NK-92 treated with Interleukin-12 subunit alpha and Interleukin-12 subunit beta, amount 100 ng/mL, for 24 hours (cell line): ENCODE measurements at places on chromosomes 7 and 10.

GRCh38 chr7:129225931-129226572, 1.2 kb downstream of the AHCYL2 start:
- no peak for DNase-seq

DNA sequence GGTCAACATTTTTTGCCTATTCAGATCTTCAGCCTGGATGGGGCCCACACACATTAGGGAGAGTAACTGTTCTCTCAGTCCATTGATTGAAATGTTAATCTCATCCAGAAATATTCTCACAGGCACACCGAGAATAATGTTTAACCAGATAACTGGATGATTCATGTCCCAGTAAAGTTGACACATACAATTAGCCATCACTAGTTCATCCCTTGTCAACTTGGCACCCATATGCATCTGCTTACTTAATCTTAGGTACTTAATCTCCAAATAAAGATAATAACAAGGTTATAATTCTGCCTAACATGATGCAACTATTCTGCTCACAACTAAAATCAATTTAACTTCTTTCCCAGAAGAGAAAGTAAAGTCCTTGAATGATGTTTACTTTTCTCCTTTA, 502.6 kb downstream of the ADRA2A start:
- no peak for DNase-seq

- no peak for DNase-seq
Observed at GRCh38 chr7:70719125-70719524, 412.8 kb upstream of the GALNT17 start.

GRCh38 chr10:88379575-88379974, 203.5 kb downstream of the RNLS start:
- no peak for DNase-seq

- no peak for DNase-seq
Observed at GRCh38 chr10:58796242-58796641, 283.6 kb downstream of the BICC1 start.

GRCh38 chr7:137882261-137882668, 35.5 kb upstream of the DGKI start:
- peak; percentile 53 for DNase-seq

- DNase-seq = no peak
Observed at GRCh38 chr7:157401567-157402387, 65.0 kb downstream of the DNAJB6 start.

DNA sequence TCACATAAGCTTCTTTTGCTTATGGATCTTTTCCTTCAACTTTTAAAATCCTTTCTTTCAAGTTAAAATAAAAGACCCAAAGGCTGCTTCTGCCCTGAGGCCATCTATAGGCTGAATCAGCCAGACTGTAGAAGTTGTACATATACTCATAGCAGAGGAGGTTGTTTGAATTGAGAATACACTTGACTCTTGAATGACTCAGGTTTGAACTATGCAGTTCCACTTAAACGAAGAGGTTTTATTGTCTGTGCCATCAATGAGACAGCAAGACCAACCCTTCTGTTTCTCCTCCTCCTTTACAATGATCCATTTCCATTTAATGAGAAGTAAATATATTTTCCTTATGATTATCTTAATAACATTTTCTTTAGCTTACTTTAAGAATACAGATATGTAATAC, 5.8 kb downstream of the ZNF365 start:
- no peak for DNase-seq

DNA sequence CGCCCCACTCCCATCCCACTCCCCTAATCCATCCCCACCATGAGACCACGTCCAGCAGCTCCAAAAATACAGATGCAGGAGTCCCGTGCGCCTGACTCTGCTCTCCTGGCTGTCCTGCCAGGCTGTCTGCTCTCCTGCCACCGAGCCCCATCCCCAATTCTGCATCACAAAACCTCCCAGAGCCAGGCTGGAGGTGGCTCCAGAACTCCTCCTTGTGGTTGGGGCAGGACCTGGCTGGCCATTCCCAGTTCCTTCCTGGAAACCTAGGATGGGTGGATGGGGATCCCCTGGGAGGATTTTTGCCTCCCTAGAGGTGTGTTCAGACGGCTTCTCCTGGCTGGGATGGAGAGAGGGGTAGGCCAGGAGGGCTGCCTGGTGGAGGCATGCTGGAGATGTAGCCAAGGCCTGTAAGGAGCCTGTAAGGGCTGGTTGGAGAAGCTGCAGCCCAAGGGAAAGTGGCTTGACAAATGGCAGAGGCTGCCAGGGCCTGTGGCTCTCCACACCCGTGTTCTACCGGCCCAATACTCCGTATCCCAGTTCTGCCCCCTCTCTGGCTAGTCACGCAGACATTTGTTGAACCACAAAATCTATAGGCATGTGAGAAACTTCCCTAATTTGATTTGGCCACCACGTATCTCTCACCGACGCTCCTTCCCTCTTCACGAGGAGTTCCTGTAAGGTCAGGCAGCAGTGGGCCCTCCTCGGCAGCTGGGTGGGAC, 99.3 kb downstream of the ARHGAP22 start:
- DNase-seq = no peak

- no peak for DNase-seq
Observed at GRCh38 chr10:60382946-60383681, 6.6 kb downstream of the ANK3 start.

DNA sequence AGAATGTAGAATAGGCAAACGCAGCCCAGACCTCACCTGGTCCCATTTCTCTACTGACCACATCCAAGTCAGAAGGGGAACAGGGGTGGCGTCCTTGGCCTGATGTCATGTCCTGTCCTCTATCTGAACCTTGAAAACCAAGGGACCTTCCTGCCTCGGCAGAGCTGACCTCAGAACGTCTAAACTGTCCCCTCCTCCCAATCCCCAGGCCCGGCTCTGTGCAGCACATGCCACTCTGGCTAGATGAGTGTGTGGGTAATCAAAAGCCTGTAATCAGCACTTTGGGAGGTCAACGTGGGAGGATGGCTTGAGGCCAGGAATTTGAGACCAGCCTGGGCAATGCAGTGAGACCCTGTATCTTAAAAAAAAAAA, 46.5 kb upstream of the ZNF479 start:
- no peak for DNase-seq

GRCh38 chr7:111855161-111855841, 293.0 kb upstream of the IMMP2L start:
- no peak for DNase-seq

DNA sequence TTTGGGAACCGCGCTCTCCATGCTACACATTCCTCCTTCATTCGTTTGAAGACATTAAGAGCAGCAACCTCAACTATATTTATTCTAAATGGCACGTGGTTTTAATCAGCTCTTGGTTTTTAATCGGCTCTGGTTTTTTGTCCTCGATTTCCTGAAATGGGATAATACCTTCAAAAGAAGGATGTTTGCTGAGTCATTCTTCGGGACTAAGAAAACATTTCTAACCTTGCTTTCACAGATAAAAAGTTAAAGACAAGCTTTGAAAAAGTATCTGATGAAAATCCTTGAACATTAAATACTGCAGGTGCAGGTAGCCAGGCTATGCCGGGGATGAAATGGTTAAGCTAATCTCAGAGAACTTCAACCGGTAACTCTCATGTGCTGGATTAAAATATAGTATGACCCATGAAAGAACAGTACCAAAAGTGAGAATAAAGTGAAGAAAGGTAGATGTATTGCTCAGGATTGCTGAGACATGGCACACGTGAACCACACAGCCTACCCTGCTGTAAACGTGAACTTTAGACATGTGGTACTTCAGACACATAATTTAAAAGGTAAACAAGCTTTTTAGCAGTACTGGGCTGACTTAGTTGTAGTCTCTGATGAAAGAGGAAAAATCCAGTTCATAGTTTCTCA, 89.1 kb downstream of the PTPRN2 start:
- no peak for DNase-seq

DNA sequence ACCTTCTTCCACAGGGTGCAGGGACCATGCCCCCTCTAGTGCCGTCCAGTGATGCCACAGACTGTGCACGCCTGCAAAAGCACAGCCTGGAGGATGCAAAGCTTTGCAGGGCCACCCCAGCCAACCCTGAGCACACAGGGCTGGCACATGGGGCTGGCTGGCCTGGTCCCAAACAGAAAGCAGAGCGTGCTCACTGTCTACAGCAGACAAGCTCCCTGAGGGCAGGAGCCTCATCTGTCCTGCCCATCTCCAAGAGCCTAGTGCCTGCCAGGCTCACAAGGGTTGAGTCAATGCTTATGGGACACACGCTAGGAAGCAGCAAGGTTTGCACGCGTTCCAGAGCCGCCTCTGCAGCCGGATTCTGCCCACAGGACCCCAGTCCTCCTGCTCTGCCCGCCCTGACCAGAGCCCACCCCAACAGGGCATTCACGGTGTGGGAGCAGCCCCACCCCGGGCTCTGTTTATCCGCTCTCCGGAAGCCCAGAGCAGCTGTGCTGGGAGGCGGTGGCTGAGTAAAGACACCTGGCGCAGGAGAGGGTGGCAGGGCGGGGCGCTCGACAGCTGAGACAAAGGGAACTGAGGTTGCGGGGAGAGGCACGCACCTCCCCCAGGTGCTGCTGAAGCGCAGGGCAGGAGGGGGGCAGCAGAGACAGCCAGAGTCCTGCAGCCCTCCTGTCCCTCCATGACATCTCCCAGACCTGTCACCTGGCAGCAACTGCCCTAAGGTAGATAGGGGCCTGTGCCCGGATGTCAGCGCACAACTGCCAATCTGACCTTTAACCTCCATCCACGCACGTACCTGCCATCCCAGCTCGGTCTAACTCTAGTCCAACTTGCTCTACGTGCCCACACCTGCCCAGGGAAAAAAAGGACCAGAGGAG, 4.3 kb downstream of the KCNH2 start:
- DNase-seq = no peak
